ENCODE measurements at places on chromosomes 16 and 17.
A peak's percentile ranks its signal among the peaks of the same experiment; 100 is the strongest.

DNA sequence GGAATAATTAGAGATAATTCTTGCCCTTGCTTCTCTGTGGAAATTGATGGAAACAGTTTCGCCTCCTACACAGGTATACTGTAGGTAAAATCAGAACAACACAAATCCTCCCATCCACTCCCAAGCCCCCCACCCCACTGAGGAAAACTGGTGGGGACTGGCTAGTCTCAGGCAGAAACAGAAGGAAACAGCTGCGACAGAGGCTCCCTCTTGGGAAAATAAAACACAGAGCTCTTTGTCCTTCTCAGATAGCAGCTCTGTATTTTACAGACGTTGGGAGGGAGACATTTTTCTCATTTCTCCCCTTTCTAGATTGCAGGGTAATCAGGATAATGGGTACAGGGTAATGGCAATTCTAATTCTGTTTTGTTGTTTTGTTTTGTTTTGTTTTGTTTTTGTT is 1.1 kb downstream of the SLFN13 start:
- no peak for DNase-seq

DNA sequence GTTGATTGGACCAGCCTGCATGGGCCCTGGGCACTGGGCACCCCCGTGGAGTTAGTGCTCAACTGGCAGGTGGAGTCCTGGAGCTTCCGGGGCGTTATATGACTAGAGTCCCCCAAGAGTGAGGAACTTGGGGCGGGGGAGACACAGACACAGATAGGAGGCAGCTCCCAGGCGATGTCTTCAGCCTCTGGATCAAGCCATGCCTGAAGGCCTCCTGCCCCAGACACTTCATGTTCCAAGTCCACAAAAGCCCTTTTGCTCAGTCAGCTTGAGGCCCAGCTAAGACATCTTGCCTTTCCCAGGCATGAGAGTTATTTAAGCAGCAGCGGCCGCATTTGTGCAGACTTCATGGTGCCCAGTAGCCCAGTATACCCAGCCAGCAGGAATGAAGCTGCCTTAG is 136.6 kb upstream of the CIBAR2 start:
- DNase-seq: no peak

DNA sequence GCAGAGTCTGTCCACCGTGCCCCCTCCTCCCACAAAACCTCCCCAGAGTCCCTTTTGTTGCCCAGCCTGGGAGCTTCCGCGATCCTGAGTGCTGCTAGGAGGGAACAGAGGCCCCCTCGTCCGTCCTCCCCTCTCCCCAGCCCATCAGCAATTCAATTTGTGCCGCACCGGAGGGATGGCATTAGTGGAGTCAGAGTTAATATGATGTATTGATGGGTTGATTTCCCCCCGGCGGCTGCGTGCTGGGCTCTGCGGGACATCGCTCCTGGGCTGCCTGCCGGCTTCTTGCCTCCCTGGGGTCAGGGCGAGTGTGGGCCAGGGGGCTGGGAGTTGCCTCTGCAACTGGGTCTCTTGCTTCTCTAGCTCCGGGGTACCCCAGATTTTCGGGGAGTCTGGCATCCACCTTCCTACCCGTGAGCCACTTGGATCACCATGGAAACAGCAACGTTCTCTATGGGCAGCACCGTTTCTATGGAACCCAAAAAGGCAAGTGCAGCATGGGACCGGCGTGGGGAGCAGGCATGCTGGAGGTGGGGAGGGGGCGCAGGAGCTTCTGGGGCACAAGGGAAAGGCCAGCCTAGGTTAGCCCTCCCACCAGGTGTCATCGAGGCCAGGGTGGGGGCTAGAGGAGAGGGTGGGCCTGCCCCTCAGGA is 42.9 kb downstream of the BAHCC1 start:
- no peak for DNase-seq

DNA sequence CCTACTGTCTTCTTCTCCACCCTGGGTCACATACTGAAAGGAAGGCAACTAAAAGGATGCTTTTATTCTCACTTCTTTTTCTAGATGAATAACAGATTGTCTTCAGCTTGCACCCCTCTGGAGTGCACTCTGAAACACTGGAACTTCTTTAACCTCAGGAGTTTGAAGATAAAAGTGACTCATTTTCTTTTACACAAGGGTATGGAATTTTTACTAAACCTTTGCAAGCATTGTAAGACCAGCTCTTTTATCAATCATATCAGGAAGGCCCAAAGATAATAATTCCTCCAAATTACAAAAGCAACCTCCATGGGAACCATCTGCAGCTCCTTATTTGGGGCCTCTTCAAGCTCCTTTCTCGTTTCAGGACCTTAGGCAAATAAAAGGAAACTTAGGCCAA is 193.5 kb upstream of the KIF2B start:
- peak; percentile 28 for DNase-seq

- peak; percentile 68 for DNase-seq
Observed at GRCh38 chr17:48522031-48522653, 8.7 kb downstream of the HOXB1 start.

DNA sequence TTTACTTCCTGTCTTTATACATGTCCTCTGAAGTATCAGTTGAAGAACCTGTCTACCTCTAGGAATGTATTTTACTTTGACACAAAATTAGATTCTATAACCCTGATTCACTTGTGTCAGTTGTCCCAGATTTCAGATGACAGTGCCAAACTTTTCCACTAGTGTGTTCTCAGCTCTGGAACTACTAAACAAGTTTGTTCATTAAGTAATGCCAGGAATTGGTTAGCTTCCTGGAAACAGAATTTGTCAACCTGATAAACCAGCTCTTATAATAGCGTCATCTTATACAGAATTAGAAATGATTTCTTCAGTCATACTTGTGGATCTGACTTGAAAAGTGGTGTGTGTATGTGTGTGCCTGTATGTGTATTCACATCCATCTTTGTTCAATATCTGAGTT is 7.4 kb downstream of the MAP3K3 start:
- no peak for DNase-seq

DNA sequence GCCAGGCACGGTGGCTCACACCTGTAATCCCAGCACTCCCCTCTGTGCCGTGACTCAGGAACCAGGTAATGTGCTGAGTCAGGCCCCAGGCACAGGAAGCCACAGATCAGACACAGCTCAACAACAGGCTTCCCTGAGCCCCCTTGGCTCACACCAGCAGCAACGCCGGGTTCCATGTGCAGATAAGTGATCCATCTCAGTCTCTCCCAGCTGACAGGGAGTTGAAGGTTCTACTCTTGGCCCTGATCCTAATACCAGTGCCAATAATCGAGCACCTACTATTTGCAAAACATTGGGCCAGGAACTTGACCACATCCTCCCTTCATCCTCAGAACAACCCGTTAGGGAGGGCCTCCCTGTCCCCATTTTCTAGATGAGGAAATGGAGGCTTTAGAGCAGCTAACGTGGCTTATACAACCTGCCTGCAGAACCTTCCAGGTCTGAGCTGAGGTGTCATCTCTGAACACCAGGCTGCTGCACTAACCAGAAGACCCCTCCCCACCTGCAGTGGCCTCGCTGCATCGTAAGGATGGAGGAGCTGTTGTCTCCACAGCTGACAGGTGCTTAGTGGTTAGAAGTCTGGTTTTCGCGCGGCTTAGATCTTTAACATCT is 64.8 kb upstream of the AMZ2 start:
- peak; percentile 45 for DNase-seq

DNA sequence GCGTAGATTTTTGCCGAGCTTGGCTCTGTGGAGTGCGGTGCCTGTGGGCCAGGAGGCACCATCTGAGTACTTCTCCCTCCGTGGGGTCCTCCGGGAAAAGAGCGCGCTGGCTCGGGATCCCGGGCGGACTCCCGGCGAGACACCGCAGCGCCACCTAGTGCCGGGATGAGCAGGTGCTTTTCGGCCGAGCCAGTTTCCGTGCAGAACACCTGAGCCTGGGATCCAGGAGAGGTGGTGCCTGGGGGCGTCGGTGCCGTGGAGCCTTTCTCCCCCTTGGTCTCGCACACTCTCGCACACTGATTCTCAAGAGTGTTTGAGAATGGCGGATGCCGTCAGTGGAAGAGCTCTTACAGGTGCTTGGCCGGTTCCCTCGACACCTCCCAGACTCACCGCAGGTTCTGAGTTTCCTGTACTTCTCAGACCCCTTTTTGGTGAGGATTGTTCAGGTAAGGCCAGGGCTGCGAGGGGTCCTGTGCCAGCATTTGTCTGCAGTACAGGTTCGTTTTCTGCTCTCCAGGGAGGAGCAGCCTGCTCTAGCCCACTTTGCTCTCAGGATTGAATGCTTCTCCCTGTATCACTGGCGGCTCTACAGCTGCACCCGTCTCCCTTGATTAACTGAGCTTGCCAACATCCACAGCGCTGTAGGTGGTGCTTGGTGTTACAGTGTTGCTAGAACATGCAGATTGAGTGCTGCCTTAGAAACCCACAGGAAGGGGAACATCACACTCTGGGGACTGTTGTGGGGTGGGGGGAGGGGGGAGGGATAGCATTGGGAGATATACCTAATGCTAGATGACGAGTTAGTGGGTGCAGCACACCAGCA is 23.3 kb downstream of the TBCD start:
- peak; percentile 63 for DNase-seq

DNA sequence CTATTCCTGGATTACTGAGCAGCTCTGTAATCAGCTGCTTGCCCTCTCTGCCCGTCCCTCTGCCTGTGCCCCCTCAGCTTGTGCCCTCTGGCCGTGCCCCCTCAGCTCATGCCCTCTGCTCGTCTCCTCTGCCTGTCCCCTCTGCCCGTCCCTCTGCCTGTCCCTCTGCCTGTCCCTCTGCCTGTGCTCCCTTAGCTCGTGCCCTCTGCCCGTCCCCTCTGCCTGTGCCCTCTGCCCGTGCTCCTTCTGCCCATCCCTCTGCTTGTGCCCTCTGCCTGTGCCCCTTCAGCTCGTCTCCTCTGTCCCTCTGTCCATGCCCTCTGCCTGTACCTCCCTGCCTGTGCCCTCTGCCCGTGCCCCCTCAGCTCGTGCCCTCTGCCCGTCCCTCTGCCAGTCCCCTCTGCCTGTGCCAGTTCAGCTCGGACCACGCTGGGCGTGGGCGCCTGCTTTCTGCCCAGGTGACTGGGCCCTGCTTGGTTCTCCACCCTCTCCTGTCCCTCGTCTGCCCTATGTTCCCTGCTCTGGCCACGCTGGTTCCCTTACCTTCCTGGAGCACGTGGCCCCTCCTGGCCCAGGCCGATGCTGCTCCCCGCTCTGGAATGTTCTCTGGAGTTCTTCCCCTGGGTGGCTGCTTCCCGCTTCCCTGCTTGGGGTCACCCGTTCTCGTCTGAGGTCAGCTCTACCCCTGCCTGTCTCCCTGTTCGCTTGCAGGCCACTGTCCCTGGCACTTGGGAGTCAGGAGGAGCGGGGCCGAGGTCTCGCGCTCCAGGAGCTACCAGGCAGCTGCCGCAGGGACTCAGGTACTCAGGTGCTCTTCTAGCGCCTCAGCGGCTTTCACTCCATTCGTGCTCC is 63.9 kb downstream of the BANP start:
- DNase-seq: no peak

DNA sequence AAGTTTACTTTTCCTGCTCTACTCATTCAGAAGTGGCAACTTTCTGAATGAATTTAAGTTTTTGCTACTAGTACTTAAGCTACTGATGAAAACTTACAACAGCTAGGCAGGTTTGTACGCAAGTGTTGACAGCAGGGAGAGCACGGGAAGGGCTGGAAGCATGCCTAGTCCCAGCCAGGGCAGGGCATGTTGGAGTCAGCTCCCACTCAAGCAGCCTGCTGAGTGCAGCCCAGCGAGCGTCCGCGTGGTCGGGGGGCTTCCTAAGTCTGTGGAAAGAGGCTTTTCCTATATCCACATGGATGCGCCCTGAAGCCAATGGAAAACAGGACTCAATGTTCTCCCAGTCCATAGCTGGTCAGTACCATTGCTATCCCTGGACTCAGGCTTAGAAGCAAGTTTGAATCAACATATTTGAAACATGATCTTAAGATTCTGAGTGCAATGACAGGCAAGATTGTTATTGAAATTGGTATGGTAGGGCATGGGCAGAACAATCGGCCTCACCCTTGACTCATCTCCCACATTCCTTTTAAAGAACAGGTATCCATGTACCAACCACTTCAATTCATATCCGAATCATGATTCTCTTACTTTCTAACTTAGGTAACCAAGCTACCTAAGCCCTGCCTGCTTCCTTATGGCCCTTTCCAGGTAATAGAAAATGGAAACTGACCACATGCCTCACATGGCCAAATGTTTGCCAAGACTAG is 22.5 kb downstream of the CYB5D2 start:
- DNase-seq: no peak

DNA sequence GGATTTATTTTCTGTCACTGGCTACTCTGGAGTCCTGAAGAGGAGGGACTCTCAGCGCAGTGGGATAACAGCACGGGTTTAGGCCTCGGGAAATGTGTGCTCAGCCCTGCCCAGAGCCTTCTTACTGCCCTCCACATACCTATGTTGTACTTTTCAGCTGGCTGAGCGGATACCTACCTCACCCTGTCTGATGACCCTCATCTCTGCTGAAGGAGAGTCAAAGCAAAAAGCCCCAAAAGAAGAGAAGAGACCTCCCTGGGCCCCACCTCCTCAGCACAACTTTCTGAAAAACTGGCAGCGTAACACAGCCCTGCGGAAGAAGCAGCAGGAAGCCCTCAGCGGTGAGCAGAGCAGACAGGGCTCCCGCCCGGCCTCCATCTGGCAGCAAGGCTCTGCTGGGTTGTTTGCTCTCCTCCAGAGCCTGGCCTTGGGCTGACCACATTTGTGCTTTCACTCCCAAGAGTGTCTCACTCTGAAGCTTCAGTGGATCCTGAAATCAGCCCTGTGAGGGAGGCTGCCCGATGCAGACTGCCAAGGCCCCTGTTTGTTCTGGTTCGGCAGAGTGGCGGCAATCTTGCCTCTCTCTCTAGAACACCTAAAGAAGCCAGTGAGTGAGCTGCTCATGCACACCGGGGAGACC is 10.3 kb downstream of the MYCBPAP start:
- no peak for DNase-seq

DNA sequence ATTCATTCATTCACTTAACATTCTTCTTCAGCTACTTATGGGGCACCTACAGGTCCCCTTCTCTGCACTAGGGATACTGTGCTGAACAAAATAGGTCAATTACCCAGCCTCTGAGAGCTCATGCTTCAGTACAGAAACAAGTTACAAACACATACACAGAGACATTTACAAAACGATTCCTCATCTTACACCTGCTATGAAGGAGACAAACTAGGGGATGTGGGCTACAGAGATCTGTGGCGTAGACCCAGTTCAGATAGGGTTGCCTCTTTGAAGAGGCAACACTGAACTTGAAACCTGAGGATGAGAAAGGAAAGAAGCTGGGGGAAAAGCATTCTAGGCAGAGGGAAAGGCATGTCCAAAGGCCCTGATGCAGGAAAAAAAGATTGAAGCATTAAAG is 5.2 kb downstream of the IL21R start:
- DNase-seq: no peak

GRCh38 chr16:74450236-74450635 is 29.0 kb upstream of the CLEC18B start:
- no peak for DNase-seq

DNA sequence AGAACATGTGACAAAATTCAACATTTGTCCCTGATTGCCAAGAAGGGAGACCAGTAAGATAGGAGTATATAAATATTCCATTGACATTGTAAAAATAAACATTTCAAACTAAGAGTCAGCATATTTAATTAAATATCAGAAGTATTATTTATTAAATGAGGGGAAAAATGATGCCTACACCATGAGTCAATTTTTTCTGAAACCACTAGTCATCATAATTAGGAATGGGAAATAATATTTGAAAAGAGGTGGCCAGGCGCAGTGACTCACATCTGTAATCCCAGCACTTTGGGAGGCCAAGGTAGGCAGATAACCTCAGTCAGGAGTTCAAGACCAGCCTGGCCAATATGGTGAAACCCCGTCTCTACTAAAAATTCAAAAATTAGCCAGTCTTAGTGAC is 2.1 kb downstream of the CMTM1 start:
- no peak for DNase-seq

GRCh38 chr16:2773188-2773968 is 3.7 kb downstream of the ELOB start:
- DNase-seq: peak; percentile 19

GRCh38 chr17:10251212-10251948 is 53.0 kb upstream of the GAS7 start:
- DNase-seq: no peak
